ENCODE measurements at places on chromosomes 1 and 21.

- peak; percentile 17 for DNase-seq
Measured at GRCh38 chr1:56709269-56709880, 64.3 kb downstream of the PRKAA2 start.

GRCh38 chr1:107926436-107927080 lies 38.4 kb downstream of the VAV3 start:
- DNase-seq: no peak

DNA sequence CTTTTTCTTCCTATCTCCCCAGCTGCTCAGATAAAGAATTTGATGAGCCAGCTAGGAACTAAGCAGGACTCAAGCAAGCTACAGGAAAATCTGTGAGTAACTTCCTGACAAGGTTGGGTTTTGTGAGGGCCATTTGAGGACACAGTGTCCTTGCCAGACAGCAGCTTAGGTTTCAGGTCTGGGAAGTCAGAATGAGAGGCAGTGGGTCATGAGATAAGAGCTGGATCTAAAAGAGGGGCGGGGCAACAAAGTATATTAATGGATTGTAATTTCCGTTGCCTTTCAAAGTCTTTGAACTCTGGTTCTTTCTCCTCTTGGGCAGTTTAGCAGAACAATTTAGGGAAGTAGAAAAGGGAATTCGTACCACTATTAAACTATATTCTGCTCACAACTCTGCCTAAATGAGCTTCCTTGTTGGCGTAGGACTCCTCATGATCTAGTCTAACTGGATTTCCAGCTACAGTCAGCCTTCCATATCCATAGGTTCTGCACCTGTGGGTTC lies 16.6 kb downstream of the STX12 start:
- no peak for DNase-seq

DNA sequence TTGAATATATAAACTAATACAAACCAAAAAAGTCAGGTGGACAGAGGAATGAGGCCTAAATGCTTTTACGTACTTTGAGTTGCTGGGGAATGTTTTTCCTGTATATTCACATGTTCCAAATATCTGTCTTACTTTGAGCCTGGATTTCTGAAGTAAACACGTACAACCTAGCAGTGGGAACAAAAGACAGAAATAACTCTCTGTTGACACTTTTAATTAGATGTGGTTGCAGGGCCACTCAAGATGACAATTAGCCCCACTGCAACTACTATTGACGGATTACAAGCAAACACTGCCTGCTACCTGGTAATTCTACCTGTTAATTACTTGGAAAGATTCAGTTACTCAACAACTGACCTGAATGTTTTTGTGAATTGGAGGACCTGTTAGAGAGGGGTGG lies 196.9 kb downstream of the TTLL7 start:
- DNase-seq: no peak

- DNase-seq: no peak
Measured at GRCh38 chr1:16095447-16095846, 22.0 kb upstream of the FAM131C start.

GRCh38 chr1:34642679-34643078 lies 112.2 kb upstream of the GJB5 start:
- DNase-seq: no peak

DNA sequence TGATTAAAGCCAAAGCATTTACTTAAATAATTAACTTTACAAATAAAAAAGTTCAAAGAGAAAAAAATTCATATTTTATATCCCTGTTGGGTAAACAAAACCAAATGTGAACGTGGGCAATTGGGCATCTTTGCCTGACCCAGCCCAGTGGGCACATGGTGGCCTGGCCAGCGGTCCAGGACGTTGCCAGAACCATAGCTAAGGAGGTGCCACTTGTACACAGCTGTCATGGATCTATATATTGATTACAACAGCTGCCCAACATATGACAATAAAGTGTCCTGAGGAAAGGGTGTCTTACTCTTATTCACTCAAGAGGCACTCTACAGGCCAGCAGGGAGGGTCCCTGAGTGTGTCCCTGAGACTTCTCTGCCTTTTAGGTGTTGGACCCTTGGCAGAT lies 78.5 kb downstream of the BCAR3 start:
- DNase-seq: no peak

DNA sequence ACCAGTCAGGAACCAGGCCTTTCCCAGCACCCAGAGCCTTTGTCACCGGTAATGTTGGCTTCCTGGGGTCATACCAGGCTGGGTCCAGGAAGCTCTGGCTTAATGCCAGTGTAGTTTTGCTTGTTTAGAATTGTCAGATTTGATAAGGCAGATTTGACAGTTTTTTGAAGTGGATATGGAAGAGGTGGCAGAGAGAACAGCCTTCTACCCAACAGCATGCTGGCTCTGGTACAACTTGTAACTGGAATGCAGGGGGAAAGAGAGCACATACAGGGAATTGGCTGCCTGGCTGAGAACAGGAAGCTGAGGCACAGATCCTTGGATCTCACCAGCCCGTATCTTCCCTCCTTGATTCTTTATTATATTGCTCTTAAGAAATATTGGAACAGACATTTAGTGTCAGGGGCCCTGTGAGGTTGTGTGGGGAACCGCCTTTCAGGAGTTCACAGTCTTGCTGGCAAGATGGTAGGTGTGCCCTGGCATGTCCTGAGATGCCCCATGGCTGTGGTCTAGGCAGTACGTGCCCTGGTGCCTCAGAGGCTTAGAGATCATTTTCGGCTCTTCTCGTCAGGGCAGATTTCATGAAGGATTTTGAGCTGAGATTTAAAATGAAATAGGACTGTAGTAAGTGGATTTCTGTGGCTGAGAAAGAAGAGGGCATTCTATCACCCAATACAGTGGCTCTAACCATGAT lies 227.0 kb downstream of the PBX1 start:
- no peak for DNase-seq

DNA sequence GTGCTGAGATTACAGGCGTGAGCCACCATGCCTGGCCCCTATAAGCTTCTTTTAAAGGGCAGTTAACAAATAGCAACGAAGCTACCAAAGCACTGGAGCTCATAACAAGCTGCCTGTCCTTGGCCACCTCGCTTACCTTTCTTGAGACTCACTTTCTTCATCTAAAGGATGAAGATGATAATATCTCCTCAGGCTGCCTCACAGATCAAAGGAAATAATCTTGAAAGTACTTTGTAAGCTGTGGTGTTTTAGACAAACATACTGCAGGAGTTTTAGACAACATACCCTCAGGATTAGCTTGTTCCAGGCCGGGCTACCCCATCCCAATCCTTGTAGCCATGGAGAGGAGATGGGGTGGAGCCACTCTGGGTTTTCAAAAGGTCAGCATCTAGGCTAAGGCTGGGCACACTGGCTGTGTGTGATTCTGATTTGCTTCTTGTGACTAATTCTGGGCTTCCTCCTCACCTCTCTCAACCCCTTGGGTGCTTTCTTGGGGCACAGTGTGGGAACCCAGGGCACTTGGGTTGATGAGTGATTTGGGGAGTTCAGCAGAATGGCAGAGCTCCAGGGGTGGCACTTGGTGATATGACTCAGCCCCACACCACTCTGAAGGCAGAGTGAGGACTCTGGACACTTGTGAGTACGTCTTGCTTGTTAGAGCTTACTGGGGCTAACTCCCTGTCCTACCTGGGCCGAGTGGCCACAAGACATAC lies 5.2 kb downstream of the GPR25 start:
- DNase-seq: no peak

GRCh38 chr1:199292896-199293295 lies 654.1 kb downstream of the PTPRC start:
- DNase-seq: no peak

GRCh38 chr1:229258757-229259060 lies 12.2 kb upstream of the RAB4A start:
- no peak for DNase-seq

GRCh38 chr1:40985161-40985560 lies 5.7 kb downstream of the CTPS1 start:
- no peak for DNase-seq

GRCh38 chr1:229047161-229047839 lies 223.6 kb upstream of the RAB4A start:
- no peak for DNase-seq

DNA sequence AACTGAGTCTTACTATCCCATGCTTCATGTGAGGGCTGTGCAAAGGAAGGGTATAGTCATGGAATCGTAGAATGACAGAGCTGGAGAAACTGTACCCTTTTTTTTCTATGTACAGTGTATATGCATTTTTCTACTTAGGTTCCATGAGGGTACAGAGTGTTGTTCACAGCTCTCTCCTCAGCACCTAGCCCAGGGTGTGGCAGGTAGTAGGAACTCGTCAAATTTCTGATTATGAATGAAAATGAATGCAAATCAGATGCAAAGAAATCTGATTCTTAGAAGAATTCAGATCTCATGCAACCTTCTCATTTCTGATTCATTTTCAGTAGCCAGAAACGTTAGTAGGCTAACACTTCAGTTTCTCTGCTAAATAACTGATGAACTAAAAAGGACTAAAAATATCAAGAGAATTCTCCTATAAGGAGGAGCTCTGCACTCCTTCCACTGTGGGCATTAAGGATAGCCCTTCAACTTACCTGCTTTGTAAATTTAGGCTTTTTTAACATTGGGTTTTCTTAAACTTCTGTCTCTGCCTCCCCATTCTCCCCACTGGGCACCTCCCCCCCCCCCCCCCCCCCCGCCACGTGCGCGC lies 18.0 kb upstream of the HHAT start:
- DNase-seq: no peak

DNA sequence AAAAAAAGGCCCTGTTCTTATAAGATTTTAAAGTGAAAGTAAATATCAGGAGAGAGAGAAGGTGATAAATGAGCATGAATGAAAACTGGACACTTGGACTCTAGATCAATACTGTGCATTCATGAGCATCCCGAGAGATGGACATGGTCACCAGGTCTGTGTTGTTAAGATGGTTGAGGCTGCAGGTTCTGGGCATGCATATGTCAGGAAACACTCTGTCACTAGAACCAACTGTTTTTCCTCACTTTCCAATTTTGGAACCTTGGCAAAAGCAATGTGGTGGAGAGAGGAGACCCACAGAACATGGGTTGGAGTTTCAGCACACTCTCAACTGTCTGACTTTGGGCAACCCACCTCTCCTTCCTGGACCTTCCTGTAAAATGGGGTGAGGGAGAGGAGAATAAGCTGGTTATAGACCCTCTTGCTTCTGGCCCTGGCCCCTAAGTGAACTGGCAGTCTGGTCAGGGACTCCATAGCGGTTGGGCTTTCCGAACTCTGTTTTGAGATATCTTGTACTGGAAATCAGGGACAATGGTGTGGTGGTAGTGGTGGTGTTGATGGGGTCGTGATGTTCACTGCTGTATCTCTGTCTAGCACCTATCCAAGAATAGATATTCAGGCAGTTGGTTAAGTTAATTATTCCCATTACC lies 4.2 kb downstream of the MAN1C1 start:
- no peak for DNase-seq

- no peak for DNase-seq
Measured at GRCh38 chr21:38863291-38863690, 57.6 kb downstream of the ETS2 start.

DNA sequence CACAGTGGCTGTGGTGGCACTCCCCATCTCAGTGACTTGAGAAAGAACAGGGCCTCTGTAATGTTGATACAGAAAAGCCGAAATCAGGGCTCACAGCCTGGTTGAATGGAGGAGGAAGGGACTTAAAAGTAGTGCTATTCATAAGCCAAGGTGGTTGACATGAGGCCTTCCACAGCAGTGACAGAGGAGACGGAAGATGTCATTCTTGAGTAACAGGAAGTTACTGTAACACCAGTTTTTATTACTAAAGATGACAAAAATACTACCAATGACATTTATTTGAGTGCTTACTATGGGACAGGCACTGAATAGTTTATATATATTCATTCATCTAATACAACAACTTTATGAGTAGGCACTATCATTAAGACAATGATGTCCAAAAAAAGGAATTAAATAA lies 52.8 kb upstream of the GNG12 start:
- no peak for DNase-seq

DNA sequence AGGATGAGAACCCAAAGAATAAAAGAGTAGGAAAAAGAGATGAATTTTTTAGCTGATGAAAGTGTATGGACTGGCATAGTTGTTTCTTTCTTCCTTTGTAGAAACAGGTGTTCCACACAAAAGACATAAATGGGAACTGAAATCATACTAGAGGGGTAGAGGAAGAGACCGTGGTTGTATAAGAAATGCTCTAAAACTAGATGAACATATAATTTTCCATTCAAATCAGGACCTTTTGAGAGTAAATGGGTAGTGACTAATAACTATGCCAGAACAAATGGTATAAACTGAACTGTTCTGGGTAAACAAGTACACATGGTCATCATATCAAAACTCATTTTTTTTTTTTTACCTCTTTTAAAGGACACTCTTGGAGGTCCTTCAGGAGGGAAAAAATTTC lies 344.2 kb downstream of the VAV3 start:
- DNase-seq: no peak

- no peak for DNase-seq
Measured at GRCh38 chr1:85146972-85147359, 53.9 kb downstream of the SYDE2 start.

GRCh38 chr1:32798191-32798590 lies 19.0 kb downstream of the YARS1 start:
- DNase-seq: no peak

GRCh38 chr1:162187687-162188276 lies 118.3 kb downstream of the NOS1AP start:
- DNase-seq: no peak

GRCh38 chr1:2987773-2988172 lies 33.5 kb upstream of the ACTRT2 start:
- no peak for DNase-seq

DNA sequence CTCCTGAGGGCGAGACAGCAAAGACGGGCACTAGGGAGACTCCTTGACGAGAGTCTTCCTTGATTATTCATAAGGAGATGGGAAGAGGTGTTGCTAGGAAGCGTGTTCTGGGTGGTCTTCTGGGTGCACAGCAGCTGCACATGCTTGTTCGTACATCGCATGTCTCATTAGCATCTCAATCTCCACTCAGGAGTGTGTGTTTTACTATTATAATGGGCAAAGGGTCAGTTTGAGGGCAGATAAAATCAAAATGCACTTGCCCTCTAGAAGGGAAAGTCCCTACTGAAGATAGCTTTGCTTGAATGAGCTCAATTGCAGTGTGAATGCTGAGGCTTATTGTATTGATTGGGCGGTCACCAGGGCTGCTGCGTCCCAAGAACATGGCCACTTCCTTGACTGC lies 50.2 kb upstream of the SCCPDH start:
- DNase-seq: no peak

GRCh38 chr1:56132520-56132919 lies 446.8 kb downstream of the PLPP3 start:
- no peak for DNase-seq

GRCh38 chr1:207328004-207328403 lies 6.5 kb downstream of the CD55 start:
- DNase-seq: no peak

DNA sequence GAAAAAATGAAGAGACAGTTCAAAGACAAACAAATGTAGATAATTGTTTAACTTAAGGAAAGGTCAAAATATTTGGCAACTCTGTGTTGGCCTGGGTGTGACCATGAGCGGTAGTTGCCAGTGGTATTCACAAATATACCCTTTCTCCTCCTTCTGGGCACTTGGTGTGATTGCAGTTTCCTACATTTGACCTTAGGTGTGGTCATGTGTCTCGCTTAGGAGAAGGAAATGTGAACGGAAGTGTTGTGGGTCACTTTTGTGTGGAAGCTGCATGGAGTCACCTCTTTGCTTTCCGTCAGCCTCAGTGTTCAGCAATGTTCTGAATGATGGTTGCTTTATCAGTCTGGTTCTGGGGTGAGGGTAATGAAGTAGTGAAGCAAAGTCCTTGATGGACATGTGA lies 3.4 kb upstream of the PCSK9 start:
- peak; percentile 22 for DNase-seq
